ENCODE measurements at places on chromosomes 11 and 22. TPM values are rescaled to one million over a fixed set of nuclear protein-coding genes. Genes with fewer than 3 reads are reported as not detected.
A peak's percentile ranks its signal among the peaks of the same experiment; 100 is the strongest.

DNA sequence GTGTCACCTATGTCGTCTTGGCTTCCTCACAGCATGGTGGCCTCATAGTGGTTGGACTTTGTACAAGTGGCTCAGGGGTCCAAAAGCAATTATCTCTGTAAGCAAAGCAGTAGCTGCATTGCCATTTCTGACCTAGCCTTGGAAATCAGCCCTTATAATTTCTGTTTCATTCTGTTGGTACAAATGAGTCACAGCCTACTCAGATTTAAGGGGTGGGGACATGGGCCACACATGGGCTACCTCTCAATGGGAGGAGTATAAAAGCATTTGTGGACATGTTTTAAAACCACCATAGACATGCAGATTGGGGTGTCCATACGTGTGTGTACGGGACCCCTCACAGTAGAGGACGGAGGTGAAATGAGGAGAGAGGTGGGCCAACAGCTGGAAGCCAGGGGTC, 41.6 kb downstream of the CHRDL2 start:
- peaks cover 18% of the 10 kb centered on the region for H3K4me1 ChIP-seq
- no peak for DNase-seq
- H3K27ac ChIP-seq, result no peak overlapping the region
- H3K4me3 ChIP-seq, result no peak overlapping the region
- no peaks in the 10 kb centered on the region for H3K36me3 ChIP-seq
- no peaks in the 10 kb centered on the region for H3K27me3 ChIP-seq

DNA sequence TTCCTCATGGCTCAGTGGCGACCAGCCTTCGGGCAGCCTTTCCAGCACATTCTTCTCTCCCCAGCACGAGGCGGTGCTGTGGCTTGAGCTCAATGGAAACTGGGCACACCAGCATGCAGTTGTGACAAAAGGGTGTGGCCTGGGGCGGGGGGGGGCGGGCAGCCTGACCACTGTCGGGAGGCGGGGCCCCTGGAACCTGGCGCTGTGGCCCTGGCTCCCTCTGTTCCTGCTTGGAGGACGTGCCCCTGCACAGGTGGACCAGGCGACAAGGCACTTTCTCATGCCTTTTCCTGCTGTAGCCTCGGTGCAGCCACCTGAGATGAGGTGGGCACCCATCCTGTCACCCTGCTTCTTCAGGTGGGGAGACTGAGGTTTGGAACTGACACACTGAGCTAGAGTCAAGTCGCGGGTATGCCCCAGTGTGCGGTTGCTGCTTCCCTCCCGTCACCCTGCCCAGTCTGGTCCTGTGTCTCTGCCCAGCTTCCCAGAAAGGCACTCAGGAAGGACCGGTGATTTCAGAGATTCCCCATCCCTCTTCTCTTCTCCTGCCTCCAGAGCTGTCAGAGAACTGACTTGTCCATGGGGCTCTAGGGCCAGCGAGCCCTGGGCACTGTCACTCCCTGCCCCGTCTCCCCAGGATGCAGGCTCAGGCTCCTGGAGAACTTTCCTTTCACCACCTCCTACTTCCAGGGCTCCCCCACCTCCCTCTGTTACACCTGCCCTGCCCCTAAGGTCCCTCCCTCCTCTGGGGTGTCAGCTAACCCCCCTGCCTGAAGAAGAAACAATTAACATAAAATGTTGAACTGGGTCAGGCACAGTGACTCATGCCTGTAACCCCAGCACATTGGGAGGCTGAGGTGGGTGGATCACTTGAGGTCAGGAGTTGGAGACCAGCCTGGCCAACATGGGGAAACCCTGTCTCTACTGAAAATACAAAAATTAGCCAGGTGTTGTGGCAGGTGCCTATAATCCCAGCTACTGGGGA, 9.9 kb downstream of the B3GAT1 start:
- no peak for DNase-seq
- no peak overlapping the region for H3K4me3 ChIP-seq
- no peaks in the 10 kb centered on the region for H3K27me3 ChIP-seq
- no peaks in the 10 kb centered on the region for H3K4me1 ChIP-seq

GRCh38 chr11:60831501-60832079, 10.3 kb upstream of the CCDC86 start:
- no peak for DNase-seq
- no peaks in the 10 kb centered on the region for H3K4me1 ChIP-seq
- H3K36me3 ChIP-seq, result no peaks in the 10 kb centered on the region
- H3K4me3 ChIP-seq, result no peak overlapping the region
- H3K27ac ChIP-seq, result no peak overlapping the region

- no peaks in the 10 kb centered on the region for H3K4me1 ChIP-seq
- DNase-seq, result no peak
- 0 out of 2 replicates have a peak, but pooled peaks cover 5% of the 10 kb centered on the region for H3K27me3 ChIP-seq
- no peak overlapping the region for H3K4me3 ChIP-seq
Measured at GRCh38 chr11:82507288-82507687, 226.4 kb downstream of the FAM181B start.

GRCh38 chr11:76408171-76408965, 27.2 kb downstream of the GVQW3 start:
- peak overlapping the region; percentile 96 for H3K27ac ChIP-seq
- H3K4me3 ChIP-seq, result peak overlapping the region; percentile 24
- H3K27me3 ChIP-seq, result no peaks in the 10 kb centered on the region
- no peaks in the 10 kb centered on the region for H3K36me3 ChIP-seq
- DNase-seq, result peak; percentile 95
- H3K4me1 ChIP-seq, result peaks cover 25% of the 10 kb centered on the region

GRCh38 chr22:33921525-33922348, 1.5 kb upstream of the LARGE1 start:
- no peaks in the 10 kb centered on the region for H3K36me3 ChIP-seq
- peaks cover 6% of the 10 kb centered on the region for H3K4me1 ChIP-seq

GRCh38 chr22:19943082-19944026, 1.7 kb upstream of the TXNRD2 start:
- peak overlapping the region; percentile 95 for H3K4me3 ChIP-seq
- peak; percentile 85 for DNase-seq
- peaks cover 12% of the 10 kb centered on the region for H3K4me1 ChIP-seq
- peaks cover 6% of the 10 kb centered on the region for H3K36me3 ChIP-seq
- no peaks in the 10 kb centered on the region for H3K27me3 ChIP-seq

GRCh38 chr11:68665436-68665835, 18.9 kb upstream of the GAL start:
- no peaks in the 10 kb centered on the region for H3K36me3 ChIP-seq
- H3K27ac ChIP-seq, result no peak overlapping the region
- no peak for DNase-seq
- H3K4me3 ChIP-seq, result no peak overlapping the region

DNA sequence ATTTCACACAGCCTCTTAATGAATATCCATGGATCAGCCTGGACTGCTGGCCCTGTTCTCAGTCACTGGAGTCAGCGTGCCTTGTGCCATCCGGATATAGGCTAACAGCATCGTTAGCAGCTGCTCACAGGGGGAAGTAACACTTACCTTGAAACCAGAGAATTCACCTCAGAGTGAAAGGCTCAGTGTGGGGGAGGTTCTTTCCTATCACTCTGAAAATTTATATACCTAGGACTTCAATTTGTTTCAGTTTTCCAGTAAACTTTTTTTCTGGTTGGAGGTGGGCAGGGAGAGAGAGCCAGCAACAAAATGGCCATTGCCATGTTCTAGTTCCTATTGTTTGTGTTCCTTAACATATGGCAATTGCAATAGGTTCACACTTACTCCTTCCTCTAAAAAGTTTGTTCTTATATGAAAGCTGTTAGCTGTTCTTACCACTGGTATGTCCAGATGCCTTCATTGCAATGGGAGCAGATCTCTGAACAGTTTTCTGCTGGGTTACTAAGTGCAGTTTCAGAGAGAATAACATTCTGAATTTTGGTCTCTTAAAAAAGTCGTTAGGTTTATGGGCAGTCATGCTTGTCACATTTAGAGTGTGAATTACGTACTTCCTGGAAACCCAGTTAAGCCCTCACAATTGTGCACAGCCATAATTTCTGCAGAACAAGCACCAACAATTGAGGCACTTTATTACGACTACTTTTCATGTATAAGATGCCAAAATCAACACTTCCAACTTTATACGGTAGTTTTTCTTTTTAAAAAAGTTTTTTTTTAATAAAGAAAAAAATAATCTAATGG, 247.6 kb downstream of the CADM1 start:
- DNase-seq, result no peak
- H3K4me1 ChIP-seq, result no peaks in the 10 kb centered on the region
- H3K27me3 ChIP-seq, result no peaks in the 10 kb centered on the region
- H3K27ac ChIP-seq, result no peak overlapping the region
- H3K36me3 ChIP-seq, result no peaks in the 10 kb centered on the region

GRCh38 chr11:116730601-116731000, 42.2 kb downstream of the BUD13 start:
- H3K27me3 ChIP-seq, result no peaks in the 10 kb centered on the region
- H3K4me3 ChIP-seq, result no peak overlapping the region
- no peaks in the 10 kb centered on the region for H3K36me3 ChIP-seq
- no peak overlapping the region for H3K27ac ChIP-seq
- no peaks in the 10 kb centered on the region for H3K4me1 ChIP-seq

DNA sequence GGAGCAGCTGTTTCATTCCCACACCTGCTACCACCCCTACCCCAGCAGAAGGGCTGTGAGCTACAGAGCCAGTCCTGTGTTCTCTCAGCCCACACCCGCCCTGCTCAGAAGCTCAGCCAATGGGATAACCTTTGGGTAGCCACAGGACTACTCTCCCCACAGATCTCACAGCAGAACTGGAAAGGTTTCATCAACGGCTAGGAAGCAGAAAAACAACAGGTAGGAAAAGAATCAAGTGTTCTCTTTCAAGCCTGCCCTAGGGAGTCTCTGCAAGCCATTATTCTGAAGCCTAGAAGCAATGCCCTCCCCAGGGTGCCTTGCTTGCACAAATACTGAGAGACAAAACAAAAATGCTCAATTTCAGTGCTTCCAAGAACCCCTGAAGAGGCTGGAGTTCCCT, 77.2 kb downstream of the TMPRSS5 start:
- H3K36me3 ChIP-seq, result no peaks in the 10 kb centered on the region
- H3K27me3 ChIP-seq, result no peaks in the 10 kb centered on the region
- DNase-seq, result peak; percentile 33
- no peaks in the 10 kb centered on the region for H3K4me1 ChIP-seq

DNA sequence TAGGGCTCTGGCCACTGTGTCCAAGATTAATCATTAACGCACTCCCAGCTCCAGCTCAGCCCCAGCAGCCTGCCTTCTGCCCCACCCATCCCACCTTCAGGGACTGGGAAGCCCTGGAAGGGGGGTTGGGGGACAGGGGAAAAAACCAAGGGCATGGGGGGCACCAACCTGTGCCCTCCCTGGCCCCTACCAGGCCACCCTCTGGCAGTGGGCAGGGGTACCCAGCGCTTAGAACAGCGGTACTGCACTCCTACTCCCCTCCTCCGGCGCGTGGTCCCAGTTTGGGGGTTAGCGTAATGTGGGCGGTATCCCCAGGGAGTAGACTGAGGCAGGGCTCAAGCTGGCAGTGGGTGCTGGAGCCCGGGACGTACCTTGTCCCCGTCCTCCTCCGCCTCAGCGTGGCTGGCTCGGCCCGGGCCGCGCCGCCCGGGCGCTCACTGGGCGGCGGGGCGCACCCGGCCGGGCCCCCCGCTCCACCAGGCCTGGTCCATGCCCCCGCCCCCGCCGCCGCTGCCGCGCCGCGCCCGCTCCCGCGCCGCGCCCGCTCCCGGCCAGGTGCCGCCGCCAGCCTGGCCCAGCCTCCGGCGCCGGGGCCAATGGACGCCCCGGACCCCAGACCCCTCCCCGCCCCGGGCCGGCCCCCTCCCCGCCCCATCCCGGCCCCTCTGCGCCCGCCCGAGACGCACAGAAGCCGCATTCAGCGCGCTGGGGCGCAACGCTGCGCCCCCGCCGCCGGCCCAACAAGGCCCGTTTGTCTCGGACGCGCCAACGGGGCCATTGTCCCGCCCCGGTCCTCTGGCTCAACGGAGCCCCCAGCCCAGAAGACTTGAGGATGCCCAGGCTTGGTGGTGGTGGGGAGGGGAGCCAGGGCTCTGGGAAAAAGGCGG, at the start of gene GAL3ST1:
GAL3ST1 (minus strand) TSS at position 571 of the 887 bp plus-strand sequence. CDS start 17,273 bp downstream, outside the sequence.
- H3K4me1 ChIP-seq, result no peaks in the 10 kb centered on the region
- H3K4me3 ChIP-seq, result no peak within 1 kb of the TSS
- no peak within 1 kb of the TSS for H3K27ac ChIP-seq

DNA sequence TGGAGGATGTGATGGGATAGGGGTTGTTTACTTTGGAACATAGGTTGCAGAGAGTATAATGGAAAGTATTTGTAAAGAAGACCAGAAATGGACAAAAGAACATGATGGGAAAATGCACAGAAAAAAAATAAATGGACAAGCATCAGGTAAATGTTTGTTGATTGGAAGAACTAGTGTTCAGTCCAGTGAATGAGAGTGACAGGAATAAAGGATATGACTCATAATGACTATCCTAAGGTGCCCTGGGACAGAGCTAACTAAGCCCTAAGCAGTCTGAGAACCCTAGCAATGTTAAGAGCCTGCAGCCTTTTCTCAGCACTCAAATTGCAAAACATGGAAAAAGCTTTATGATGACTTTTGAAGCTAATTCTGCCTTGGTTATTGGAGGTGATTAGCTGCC, 732.8 kb upstream of the ANO5 start:
- no peaks in the 10 kb centered on the region for H3K36me3 ChIP-seq
- H3K4me3 ChIP-seq, result no peak overlapping the region
- no peaks in the 10 kb centered on the region for H3K4me1 ChIP-seq
- H3K27ac ChIP-seq, result no peak overlapping the region
- H3K27me3 ChIP-seq, result no peaks in the 10 kb centered on the region

DNA sequence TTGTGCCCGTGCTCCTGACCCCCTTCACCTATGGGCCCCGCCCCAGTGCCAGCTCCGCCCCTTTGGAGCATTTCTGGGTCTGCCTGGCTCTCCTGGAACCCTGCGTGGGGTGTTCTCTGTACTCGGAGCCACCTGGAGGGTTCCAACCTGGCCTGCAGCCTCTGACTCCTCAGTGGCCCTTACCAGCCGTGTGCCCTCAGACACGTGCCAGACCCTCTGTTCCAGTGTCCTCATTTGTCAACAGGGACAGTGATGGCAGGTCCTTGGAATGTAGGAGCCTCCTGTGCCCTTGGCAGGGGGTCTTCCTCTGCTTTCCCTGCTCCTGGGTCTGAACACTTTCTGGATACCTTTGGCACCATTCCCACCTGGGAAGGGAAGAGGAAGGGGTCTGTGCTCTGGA, 96.4 kb downstream of the CACNA1I start:
- no peaks in the 10 kb centered on the region for H3K4me1 ChIP-seq
- H3K27me3 ChIP-seq, result no peaks in the 10 kb centered on the region
- no peak overlapping the region for H3K27ac ChIP-seq
- H3K36me3 ChIP-seq, result no peaks in the 10 kb centered on the region
- no peak overlapping the region for H3K4me3 ChIP-seq

DNA sequence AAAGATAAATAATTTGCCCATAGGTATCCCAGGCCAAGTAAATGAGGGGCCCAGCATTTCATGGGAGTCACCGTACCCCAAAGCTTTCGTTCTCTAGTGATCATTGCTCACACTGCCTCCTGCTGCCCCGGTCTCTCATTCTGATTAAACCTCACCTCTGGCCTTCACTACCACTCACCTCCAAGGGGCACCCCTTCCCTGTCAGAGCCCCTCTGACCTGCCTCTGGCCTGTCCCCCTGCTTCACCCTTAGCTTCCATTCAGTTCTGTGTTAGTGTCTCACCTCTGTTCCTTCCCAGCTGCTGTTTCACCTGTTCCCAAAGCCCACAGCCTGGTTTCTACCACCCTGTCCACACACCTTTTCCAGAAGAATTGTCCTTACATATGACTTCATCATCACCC, 150.3 kb upstream of the E2F8 start:
- DNase-seq, result no peak
- H3K27me3 ChIP-seq, result no peaks in the 10 kb centered on the region
- H3K27ac ChIP-seq, result no peak overlapping the region
- H3K4me1 ChIP-seq, result no peaks in the 10 kb centered on the region

Gene TUB
- total RNA-seq, result 18.9 TPM

Gene FAT3
- 23.1 TPM for total RNA-seq

Gene OR5B17
- not detected for total RNA-seq

Gene MSANTD2
- 12.6 TPM for total RNA-seq

Gene IL17REL
- total RNA-seq, result not detected

Data from SJCRH30 (cell line).